ENCODE measurements at places on chromosomes 5 and 9.

DNA sequence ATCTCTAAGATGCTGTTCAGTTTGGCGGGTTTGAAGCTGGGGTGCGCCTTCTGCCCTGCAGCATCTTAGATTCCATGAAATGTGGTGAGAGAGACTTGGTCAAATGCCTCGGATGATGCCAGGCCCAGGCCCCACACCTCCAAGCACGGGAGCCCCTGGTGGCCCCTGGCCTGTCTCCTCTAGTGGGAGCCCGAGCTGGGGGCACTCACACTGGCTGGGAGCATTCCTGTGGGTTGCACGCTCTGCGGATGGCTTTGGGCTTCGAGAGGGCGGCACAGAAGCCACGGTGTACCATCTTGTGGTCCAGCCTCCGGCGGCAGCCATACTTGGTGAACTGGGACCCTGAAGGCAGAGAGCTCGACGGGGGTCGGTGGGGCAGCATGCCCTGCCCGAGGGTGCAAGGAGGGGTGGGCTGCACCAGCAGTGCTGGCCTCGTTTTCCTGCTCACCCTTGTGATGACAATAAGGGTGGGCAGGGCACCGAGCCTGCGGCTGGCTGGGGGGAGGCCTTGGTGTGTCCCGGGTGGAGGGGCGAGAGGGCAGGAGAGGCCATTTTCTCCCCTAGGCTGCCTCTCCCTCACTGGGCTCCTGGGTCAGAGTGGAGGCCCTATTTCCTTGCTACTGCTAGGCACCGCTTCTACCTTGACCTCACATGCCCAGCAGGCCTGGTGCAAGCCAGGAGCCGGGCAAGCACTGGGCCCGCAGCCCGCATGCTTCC lies 65.8 kb downstream of the ZNF354C start:
- DNase-seq: no peak

- DNase-seq: peak; percentile 73
Measured at GRCh38 chr5:77139001-77139400, 51.9 kb upstream of the ZBED3 start.

DNA sequence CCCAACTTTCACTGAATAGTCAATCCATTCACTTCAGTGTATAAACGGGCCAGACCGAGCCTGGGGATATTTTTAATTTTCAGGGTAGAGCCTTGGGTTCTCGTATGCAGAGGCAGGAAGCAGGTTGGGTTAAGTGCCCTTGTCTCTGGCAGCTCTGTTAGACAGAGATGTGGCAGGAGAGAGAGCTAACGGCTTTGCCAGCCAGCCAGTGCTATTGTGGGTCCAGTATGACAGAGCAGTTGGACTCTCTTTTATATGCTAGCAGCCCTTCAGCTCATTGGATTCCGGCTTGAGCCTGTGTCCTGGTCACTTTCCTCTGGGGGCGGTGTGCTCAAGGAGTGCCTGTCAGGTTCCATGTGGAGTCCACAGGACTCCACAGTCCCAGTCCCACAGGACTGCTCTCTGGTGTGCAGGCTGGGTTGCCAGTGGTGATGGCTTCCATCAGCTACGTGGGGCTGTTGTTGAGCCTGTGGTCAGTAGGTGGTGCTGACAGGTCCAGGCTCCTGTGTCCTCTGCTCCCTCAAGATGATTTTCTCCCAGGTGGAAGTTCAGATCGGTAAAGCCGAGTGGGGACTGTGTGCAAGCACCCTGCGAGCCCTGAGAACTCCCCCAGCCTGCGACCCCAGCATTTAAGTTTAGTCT lies 14.3 kb downstream of the CLTA start:
- DNase-seq: no peak

- DNase-seq: no peak
Measured at GRCh38 chr5:135215617-135216470, 181.8 kb upstream of the PITX1 start.

DNA sequence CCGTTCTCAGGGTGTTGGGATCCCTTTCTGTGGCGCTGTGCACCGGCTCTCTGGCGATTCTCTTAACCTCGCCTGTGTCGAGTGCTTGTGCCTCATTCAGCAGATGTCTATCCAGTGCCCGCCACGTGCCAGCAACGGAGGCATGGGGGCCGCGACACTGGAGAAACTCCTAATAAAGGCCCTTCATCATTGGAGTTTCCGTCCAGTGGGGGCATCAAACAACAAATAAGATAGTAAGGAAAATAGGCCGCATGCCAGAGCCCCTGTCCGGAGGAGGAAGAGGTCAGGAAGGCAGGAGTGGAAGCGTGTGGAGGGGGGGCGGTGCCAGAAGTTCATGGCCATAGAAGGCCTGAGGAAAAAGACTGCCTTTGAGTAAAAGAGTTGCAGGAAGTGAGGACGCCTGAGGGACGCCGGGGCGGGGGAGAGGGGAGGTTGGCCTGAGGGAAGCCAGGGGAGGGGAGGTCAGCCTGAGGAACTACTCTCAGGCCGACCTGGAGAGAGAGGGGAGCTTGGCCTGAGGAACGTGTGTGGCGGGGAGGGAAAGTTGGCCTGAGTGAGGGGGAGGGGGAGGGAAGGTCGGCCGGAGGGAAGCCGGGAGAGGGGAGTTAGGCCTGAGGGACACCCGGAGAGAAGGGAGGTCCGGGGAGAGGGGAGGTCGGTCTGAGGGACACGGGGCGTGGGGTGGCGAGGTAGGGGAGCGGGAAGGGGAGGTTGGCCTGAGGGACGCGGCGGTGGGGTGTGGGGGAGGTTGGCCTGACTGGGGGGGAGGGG lies 82.2 kb downstream of the CACNA1B start:
- DNase-seq: no peak

- DNase-seq: no peak
Measured at GRCh38 chr9:93177676-93178075, 6.3 kb upstream of the WNK2 start.

GRCh38 chr9:107703651-107704050 lies 214.1 kb upstream of the KLF4 start:
- DNase-seq: no peak

GRCh38 chr5:124951105-124951504 lies 204.7 kb upstream of the ZNF608 start:
- no peak for DNase-seq

DNA sequence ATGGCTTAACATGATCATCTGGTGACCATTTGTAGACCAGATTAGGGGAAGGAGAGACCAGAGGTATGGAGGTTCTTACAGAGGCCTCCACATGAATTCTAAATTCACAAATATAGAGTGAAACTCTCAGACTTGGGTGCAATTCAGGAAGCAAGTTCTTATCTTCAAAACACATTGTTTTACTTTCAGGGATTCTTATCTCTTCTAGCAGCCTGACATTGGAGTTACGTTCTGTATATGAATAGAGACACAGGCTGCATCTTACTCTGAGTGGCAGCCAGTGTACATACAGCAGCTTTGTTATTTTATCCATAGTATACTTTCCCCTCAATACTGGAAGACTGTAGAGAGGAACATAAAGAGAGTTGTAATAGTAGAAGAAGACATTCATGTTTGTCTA lies 1331.7 kb upstream of the WWC1 start:
- no peak for DNase-seq

- no peak for DNase-seq
Measured at GRCh38 chr9:110748251-110748893, 79.8 kb downstream of the MUSK start.

- no peak for DNase-seq
Measured at GRCh38 chr5:38433160-38433861, 123.1 kb downstream of the LIFR start.

DNA sequence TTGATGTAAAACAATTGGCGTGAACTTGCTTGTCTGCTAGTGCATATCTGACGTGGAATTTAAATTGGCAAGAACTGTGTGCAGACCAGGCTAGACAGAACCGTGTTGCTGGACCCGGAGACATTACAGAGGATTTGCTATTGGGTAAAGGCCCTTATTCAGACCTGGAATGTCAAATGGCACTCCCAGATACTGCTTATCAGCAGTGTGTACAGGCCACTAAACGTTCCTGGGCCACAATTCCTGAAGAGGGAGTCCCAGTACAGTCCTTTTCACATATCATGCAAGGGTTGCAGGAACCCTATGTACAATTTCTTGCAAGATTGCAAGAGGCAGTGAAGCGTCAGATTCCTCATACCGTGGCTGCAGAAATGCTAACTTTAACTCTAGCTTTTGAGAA lies 13.5 kb upstream of the MCCC2 start:
- DNase-seq: no peak

- no peak for DNase-seq
Measured at GRCh38 chr5:68274847-68275651, 59.5 kb downstream of the PIK3R1 start.

GRCh38 chr9:92659601-92660000 lies 10.3 kb downstream of the IPPK start:
- no peak for DNase-seq

GRCh38 chr5:61349935-61350334 lies 17.9 kb downstream of the ZSWIM6 start:
- DNase-seq: no peak

DNA sequence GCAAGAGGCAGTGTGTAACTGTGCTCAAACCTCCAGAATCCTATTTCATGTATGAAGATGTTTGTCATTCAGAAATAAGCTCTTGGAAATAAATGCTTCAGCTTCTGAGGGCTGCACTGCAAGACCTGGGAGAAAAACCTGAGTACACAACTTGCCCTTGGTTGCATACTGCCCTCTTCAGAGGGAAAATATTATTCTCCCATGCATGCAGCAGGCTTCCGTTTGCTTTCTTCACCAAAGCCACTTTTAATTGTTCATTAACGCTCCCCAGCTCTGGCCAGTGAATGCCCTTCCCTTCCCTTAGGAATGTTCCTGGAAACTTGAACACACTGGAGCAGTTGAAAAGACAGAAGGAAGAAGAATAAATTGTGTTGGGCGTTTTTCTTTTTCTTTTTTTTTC lies 2.5 kb upstream of the WHRN start:
- peak; percentile 43 for DNase-seq

DNA sequence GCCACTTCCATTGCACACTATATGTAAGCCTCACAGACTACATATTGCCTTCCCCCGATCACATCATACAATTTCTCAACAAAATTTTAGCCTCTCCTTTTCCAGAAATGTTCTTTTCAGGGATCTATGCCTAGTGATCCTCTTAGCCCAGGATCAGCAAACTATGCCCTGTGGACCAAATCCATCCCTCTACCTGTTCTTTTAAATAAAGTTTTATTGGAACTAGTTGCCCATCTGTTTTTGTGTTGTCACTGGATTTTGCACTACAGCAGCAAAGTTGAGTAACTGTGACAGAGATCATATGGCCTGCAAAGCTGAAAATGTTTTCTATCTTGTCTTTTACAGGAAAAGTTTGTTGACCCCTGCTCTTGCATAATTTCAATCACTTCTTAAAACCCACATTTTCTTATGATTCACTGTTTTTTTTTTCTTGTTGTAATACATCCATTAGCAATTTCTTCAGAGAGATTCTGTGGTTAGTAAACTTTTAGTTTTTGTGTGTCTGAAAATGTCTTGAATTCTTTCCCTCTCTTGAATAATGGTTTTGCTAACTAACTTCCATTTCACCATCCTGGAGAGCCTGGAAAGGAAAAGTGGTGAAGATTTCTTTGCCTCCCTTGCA lies 7.1 kb downstream of the TXNDC8 start:
- DNase-seq: no peak

DNA sequence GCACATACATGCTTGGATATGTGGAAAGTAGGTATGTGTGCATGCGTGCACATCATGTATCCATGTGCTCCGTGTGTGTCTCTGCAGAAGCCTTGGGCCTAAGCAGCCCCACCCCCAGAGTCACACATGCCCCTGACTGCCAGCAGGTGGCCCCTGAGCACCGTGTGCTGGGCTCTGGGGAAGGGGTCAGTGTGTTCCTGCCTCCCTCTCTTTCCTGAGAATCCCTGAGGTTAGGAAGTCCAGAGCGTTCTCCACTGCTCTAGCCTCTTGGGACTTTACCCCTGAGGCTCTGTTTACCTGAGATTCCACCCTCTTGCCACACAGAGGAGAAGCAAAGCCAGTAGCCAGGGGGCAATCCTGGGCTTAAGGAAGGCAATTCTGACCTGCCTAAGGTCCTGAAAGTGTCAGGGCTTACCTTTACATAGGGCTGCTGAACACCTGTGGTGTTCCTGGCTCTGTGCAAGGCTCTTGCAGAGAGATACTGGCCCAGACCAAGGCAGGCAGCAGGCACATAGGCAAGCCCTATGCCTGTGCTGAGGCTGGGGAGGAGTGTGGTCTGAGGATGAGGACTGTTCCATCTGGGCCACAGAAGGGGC lies 207.3 kb downstream of the TMEM38B start:
- peak; percentile 64 for DNase-seq

GRCh38 chr5:57601996-57602395 lies 119.4 kb upstream of the ACTBL2 start:
- no peak for DNase-seq

DNA sequence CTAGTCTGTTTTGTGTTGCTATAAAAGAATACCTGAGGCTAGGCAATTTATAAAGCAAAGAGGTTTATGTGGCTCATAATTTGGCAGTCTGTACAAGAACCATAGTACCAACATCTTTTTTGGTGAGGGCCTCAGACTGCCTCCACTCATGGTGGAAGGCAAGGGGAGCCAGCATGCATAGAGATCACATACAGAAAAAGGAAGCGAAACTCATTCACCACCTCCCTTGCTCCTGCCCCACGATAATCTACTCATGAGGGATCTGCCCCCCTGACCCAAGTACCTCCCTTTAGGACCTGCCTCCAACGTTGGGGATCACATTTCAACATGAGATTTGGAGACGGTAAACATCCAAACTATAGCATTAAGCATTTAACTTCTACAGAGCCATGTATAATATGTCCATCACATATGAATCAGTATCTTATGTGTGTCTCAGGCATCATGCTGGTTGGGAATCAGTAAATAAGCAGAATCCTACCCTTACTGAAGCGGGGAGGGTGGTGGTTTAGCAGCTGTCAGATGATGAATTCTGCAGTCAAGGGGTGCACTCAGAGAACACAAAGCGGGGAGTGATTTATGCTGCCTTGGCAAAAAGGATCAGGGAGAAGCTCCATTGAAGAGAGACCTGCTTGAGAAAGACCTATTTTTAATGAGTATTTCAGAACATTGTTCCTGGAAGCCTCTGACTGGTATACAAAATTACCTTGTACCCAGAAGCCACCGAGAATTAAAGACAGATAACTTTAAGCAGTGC lies 34.8 kb downstream of the HMGXB3 start:
- DNase-seq: no peak

GRCh38 chr9:73219985-73220626 lies 68.4 kb downstream of the ANXA1 start:
- no peak for DNase-seq

- DNase-seq: no peak
Measured at GRCh38 chr5:62184444-62184843, 121.6 kb upstream of the KIF2A start.

DNA sequence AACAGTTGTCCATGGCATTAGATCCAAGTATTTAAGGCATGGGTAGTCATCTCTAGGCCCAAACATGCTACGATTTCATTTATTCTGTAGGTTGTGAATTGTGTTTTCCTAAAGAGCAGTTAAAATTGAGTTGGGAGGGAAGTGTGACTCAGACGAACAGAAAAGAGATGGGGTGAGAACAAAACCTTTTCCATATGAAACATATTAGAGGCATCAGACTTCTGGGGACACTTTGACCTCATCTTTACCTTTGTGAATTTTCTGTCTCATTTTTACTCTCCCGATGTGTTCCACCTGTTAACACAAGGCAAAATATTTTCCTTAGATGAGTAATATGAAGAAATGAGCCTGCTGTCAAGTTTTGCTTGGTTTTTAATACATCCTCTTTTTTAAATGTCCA lies 181.3 kb downstream of the ESM1 start:
- no peak for DNase-seq
